ENCODE measurements at places on chromosomes 13 and 19.
A peak's percentile ranks its signal among the peaks of the same experiment; 100 is the strongest.

DNA sequence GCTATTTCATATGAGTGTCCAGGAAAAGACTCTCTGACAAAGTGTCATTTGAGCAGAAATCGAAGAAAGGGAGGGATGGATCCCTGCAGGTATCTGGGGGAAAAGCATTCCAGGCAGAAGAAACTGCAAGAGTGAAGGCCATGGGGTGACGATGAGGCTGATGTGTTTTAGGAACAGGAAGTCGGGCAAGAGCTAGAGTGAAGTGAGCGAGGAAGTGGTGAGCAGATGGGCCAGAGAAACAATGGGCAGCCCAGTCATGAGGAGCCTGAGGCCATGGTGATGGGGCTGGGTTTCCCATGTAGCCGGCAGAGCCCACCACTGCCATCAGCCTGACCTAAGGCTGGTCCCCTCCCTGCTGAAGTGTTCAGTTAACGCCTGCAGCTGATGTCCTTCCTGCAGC is 150.2 kb downstream of the TNFSF13B start:
- no peak for DNase-seq

GRCh38 chr19:4914736-4915501 is 5.6 kb downstream of the UHRF1 start:
- DNase-seq = peak; percentile 70

DNA sequence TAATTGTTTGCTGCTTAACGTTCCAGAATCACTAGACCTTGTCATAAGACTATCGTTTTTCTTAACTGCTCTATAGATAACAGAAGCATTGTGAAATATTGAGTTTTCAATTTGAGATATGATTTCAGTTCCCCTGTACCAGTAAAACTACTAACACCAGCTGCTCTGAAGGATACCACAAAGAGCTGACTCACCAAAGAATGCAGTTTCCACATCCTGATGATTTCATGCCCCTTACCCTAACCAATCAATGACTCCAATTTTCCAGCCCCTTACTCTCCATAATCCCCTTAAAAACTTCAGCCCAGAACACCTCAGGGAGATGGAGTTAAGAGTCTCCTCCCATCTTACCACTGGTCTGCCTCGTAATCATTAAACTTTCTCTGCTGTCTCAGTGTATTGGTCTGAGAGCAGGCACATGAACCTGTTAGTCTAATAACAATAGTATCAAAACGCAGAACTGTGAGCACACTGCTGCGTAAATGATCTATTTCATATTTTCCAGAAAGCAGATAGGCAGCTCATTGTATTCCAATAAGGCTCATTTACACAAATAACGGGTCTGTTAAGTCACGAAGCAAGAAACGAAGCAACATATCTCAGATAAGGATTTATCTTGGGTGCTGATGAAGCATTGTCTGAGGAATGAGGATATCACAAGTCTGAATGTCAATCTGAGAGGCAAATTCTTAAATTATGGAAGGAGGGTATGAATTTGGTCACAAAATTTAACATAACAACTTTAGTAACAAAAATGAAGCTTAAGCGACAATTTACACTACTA is 14.1 kb upstream of the CCNA1 start:
- DNase-seq = no peak

DNA sequence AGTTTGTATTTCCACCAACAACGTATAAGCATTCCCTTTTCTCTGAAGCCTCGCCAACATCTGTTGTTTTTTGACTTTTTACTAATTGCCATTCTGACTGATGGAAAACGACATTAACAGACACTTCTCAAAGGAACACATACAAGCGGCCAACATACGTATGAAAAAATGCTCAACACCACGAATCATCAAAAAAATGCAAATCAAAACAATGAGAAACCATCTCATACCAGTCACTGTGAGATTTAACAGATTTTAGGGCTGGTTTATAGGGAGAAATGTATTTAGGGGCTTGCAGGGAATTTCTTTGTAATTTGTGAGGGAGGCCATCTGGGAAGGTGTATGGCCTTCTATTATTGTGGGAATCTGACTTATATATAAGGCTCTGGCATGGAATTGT is 2.8 kb upstream of the DZIP1 start:
- DNase-seq = no peak

GRCh38 chr13:44373247-44373600 is 400 bp upstream of the SERP2 start:
- no peak for DNase-seq

GRCh38 chr19:49892716-49893115 is 4.0 kb downstream of the IL4I1 start:
- no peak for DNase-seq

- DNase-seq = no peak
These were observed 237.5 kb downstream of the COG6 start for GRCh38 chr13:39892721-39893685.

DNA sequence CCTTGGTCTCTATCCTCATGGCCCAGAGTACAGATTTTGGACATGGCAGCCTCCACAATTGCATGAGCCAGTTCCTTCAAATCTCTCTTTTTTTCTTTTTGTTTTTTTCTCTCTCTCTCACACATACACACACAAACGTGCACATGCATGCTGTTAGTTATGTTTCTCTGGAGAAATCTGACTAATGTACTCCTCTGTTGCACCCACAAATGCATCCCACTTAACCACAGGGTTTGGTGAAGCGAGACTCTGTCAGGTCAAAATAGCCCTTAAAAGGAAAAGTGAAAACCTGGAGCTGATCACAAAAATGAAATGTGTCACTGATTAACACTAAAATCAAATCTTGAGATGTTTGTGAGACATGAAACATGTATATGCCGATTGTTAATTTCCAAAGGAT is 374.6 kb upstream of the ARGLU1 start:
- no peak for DNase-seq

Data from stimulated activated CD8-positive, alpha-beta memory T cell treated with anti-CD3 and anti-CD28 coated beads, Interleukin-4, amount 100 ng/mL, for 4 hours (primary cell).